Stimulated activated CD4-positive, alpha-beta T cell treated with anti-CD3 and anti-CD28 coated beads, Interleukin-1b, Interleukin-23, amount 100 ng/mL, for 48 hours (primary cell): ENCODE measurements at places on chromosomes 5 and 9.

- no peak for DNase-seq
Observed at GRCh38 chr9:125233678-125234077, 7.5 kb downstream of the HSPA5 start.

DNA sequence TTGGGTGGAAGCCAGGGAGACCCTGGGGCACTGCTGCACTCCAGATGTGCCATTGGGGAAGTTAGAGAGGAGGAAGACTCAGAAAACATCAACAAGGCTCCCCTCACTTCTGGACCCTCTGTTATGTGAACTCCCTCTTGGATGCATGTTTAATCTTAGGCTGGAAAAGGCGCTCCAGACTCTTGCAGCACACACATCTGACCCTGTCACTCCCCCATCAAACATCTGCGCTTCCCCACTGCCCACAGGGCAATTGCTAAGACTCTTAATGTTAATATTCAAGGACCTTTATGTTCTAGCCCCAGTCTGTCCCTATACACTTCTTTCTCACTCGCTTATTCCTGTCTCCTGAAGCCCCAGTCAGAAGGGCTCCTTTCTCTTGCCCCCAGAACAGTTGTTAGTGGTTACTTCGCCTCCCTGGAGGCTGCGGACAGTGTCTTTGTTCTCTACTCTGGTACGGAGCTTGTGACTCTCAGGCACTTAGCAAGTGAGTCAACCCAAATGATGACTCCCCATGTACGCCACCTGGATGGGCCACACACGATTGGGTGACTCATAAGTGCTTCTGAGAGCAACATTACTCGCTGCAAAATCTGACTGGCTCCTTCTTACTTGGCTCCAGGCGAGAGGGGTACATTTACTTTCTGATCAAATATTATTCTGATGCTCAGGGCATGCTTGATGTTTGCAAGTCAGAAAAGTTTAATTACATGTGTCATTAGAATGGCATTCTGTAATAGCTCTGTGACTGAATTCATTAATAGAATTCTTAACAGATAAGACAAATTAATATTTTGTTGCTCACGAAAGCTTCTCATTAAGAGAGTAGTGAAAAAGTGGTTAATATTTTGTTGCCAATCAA lies 193.6 kb downstream of the HSPA4 start:
- peak; percentile 78 for DNase-seq

DNA sequence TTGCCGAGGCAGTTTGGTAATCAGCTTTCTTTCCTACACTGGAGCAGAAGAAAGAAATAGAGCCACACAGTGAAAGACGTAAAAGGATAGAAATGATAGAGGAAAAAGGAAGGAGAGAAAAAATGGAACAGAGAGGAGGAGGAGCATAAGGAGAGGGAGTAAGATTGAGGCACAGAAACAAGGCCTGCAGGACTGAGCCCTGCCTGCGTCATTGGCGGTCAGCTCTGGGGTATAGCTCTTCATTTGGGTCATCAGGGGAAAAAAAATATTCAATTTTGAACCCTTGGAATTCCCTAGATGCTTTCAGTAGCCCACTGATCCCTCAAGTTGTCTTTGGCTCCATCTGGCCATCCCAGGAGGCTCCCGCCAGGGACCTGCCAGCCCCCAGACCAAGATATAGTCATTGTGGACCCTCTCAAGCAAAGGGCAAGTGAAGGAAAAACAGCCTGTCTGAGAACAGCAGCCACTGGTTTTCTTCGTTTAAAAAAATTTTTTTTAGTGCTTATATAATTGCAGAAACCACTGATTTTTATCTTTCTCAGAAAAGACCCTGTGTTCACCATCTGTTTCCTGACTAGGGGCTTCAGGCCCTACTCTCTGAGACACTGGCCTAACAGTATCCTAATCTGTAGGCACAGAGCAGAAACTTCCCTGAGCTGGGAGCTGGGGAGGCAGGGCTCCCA lies 31.3 kb upstream of the MATR3 start:
- DNase-seq = no peak

DNA sequence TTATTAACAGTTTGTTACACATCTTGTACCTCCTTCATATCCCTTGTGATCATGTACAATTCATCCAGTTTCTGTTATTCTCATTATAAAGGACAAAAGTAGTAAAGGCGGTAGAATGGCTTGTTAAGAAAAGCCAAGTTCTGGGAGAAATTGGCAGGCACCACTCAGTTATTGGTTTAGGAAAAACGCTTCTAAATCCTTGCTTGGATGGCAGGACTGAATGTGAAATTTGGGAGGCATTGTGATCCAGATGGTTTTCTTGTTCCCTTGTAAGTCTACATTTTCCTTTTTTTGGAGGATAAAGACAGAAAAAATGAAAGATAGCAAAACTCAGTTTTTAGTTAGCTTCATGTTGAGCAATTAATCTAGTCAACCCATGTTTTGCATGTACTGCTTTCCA lies 130.2 kb downstream of the MAT2B start:
- no peak for DNase-seq

GRCh38 chr9:117707561-117707960 lies 3.4 kb downstream of the TLR4 start:
- no peak for DNase-seq

DNA sequence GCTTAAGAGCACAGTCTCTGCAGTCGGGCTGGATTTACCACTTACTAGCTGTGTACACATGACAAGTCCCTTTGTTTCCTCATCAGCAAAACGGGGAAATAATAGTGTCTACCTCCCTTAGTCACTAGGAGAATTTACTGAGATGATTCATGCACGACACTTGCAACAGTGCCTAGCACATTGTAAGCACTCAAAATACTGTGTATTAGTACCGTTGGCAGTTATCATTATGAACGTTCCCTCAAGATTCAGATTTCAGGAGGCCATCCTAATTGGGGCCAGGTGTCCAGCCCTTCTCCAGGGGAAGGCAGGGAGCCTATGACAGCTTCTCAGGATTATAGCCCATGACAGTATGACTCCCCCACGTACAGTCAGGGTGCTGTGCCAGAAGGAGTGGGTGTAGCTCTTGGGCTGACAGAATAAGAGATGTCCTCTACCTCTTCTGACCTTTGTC lies 164.3 kb downstream of the DOCK2 start:
- peak; percentile 10 for DNase-seq

DNA sequence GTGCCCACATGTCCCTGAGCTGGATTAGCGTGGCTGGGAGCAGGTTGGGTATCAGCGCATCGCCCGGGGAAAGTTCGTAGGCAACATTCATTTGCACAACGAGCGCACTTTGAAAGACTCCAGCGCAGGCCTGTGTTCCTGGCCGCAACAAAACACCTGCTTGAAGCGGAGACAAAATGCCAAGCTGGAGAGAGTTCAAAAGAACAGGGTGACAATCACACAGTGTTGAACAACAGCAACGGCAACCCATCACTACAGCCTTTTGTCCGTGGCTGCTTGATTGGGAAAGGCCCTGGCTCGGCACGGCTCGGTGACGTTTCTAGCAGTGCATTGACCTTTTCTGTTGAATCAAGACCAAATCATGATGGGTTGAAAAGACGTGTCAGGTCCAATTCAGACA lies 336.3 kb downstream of the IRX1 start:
- no peak for DNase-seq

- DNase-seq = no peak
Observed at GRCh38 chr5:75706775-75707174, 10.5 kb downstream of the POC5 start.

GRCh38 chr9:89478821-89479668 lies 18.9 kb downstream of the SEMA4D start:
- peak; percentile 62 for DNase-seq

- DNase-seq = no peak
Observed at GRCh38 chr5:66368811-66369210, 224.7 kb downstream of the SREK1 start.

GRCh38 chr5:158948376-158948886 lies 151.3 kb downstream of the EBF1 start:
- no peak for DNase-seq

- DNase-seq = no peak
Observed at GRCh38 chr9:128164307-128164885, 4.3 kb downstream of the BBLN start.

- DNase-seq = no peak
Observed at GRCh38 chr5:7882926-7883325, 14.0 kb downstream of the MTRR start.

DNA sequence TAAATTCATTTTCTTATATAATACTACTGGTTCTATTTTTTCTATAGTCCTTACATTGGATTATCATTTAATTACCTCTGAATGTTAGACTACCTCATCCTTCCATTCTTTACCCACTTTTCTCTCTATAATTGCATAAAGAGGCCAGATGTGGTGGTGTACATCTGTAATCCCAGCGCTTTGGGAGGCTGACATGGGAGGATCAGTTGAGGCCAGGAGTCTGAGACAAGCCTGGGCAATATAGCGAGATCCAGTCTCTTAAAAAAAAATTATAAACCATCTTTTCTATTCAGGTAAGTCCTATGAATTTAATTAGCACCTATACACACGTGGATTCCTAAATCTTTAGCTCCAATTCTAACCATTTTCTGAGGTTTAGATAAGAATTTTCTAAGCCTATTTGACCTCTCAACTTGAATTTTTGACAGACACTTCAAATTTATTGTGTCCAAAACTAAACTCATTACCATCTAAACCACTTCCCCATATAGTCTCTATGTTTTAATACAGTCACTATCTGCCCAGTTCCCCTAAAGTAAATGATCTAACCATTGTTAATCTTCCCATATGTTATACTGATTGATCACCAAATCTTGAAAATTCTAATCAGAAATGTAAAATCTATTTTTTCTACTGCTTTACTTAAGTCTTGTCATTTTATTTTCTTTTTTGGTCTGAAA lies 33.0 kb upstream of the CHD1 start:
- no peak for DNase-seq

DNA sequence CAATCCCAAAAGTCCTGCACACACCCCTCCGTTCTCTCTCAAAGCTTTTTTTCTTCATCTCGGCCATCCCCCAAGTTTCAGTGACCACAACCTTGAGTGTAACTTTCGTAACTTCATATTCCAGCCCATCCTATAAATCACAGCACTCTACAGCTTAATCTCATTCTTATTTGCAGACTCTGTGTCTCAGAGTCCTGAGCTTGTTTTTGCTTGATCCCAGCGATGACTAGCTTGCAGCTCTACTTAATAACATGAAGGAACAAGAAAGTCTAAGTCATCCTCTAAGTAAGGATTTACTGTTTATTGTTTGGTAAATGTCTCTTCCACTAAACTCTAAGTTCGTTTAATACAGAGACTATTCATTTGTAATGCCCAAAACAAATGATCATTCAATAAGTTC lies 2.6 kb upstream of the SPDL1 start:
- DNase-seq = no peak
